ENCODE measurements at places on chromosomes 12 and 14.
A peak's percentile ranks its signal among the peaks of the same experiment; 100 is the strongest.

- no peak overlapping the region for H3K27ac ChIP-seq
- H3K4me3 ChIP-seq, result no peak overlapping the region
- no peak for DNase-seq
- peaks cover 2% of the 10 kb centered on the region for H3K36me3 ChIP-seq
- no peaks in the 10 kb centered on the region for H3K4me1 ChIP-seq
These were observed 10.3 kb downstream of the TNS2 start for GRCh38 chr12:53060064-53060720.

- peak; percentile 20 for DNase-seq
- H3K4me3 ChIP-seq, result peak within 1 kb of the TSS; percentile 31
- H3K4me1 ChIP-seq, result no peaks in the 10 kb centered on the region
- H3K36me3 ChIP-seq, result no peaks in the 10 kb centered on the region
These were observed at the start of gene SYT10 for GRCh38 chr12:33439587-33440011. Gene SYT10, minus strand, starts transcription at chr12:33439819. Its CDS starts 297 bp downstream, at chr12:33439522.

- no peaks in the 10 kb centered on the region for H3K27me3 ChIP-seq
- peaks cover 28% of the 10 kb centered on the region for H3K4me1 ChIP-seq
- no peak overlapping the region for H3K27ac ChIP-seq
- no peak overlapping the region for H3K4me3 ChIP-seq
These were observed 12.6 kb downstream of the RCOR1 start for GRCh38 chr14:102605029-102605428.

- H3K4me1 ChIP-seq, result peaks cover 5% of the 10 kb centered on the region
- H3K27ac ChIP-seq, result no peak overlapping the region
- H3K4me3 ChIP-seq, result no peak overlapping the region
- DNase-seq, result no peak
These were observed 5.9 kb downstream of the UBE3B start for GRCh38 chr12:109483346-109483745.

DNA sequence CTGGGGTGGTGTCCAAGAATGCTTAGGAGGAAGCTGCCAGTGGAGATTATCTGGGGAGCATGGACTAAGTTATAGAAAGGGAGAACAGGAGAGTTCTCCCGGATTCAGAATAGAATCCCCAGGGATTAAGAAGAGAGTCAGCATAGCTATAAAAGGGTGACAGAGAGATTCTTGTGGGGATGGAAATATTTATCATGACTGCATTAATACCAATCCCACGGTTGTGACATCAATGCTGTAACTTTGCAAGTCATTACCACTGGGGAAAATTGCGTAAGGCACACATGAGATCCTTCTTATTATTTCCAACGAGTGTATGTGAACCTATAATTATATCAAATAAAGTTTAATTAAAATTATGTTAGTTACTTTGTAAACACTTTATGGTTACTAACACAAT lies 447.9 kb upstream of the TMEM132C start:
- no peak overlapping the region for H3K27ac ChIP-seq
- no peak for DNase-seq
- H3K4me3 ChIP-seq, result no peak overlapping the region
- no peaks in the 10 kb centered on the region for H3K36me3 ChIP-seq
- H3K4me1 ChIP-seq, result no peaks in the 10 kb centered on the region

DNA sequence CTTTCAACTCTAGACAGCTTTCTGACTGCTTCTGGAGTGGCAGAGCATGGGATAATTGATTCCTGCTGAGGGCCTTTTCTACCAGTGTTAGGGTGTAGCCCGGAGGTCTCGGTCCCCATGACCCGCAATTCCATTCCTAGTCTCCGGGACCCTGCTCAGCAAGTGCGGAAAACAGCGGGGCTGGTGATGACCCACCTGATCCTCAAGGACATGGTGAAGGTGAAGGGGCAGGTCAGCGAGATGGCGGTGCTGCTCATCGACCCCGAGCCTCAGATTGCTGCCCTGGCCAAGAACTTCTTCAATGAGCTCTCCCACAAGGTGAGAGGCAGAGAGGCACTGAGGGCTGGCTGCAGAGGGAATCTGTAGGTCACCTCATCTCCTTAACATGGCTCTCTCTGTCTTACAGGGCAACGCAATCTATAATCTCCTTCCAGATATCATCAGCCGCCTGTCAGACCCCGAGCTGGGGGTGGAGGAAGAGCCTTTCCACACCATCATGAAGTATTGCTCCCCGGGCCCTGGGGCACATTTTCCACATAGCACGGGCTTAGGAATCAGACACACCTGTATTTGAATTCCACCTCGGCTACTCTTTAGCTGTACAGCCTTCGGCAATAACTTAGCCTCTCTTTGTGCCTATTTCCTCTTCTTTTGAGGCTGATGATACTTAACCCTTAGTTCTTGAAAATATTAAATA lies 5.6 kb upstream of the GAPDH start:
- peaks cover 85% of the 10 kb centered on the region for H3K36me3 ChIP-seq
- no peaks in the 10 kb centered on the region for H3K27me3 ChIP-seq
- H3K27ac ChIP-seq, result peak overlapping the region; percentile 13
- peaks cover 20% of the 10 kb centered on the region for H3K4me1 ChIP-seq
- no peak overlapping the region for H3K4me3 ChIP-seq

- no peak for DNase-seq
- no peak overlapping the region for H3K4me3 ChIP-seq
- H3K27me3 ChIP-seq, result no peaks in the 10 kb centered on the region
- H3K36me3 ChIP-seq, result no peaks in the 10 kb centered on the region
- H3K27ac ChIP-seq, result no peak overlapping the region
These were observed 3.9 kb upstream of the ADGRD1 start for GRCh38 chr12:130949806-130950205.

DNA sequence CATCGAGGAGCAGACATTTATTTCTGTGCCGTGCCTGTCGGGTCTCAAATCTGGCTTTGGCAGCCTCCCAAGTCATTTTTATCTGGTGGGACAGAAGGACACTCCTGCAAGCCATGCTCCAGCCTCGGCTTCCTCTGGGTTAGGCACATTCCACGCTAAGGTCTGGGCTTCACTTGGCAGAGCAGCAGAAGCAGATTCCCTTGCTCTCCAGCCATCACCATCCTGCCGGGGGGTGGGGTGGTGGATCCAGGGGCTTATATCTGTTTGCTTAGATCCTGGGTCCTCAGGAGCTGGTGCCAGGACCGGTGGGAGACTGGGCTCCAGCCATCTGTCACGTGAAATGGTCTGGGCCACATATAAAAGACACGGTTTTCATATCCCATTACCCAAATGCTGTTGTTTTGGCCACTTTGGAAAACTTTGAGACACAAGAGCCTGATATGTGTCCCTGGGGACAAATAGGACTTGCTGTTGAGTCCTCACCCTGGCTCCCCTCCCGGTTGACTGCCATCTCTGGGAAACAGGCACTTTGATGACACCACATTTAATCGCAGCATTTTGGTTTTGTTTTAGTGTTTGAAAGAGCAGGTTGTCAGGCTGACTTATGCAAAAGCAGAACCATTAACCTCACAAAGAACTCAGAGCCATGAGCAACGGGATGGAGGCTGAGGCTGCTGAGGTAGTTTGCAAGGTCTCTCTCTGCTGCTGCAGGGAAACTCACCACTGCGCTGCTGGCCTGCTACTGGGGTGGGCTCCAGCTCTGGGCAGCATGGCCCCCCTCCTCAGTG lies 69.6 kb upstream of the PRMT8 start:
- no peak overlapping the region for H3K27ac ChIP-seq
- no peaks in the 10 kb centered on the region for H3K36me3 ChIP-seq
- H3K4me3 ChIP-seq, result no peak overlapping the region
- H3K27me3 ChIP-seq, result no peaks in the 10 kb centered on the region
- no peak for DNase-seq

- H3K27me3 ChIP-seq, result no peaks in the 10 kb centered on the region
- H3K27ac ChIP-seq, result peak overlapping the region; percentile 23
- DNase-seq, result peak; percentile 66
- H3K4me3 ChIP-seq, result no peak overlapping the region
These were observed 88.5 kb upstream of the NCOR2 start for GRCh38 chr12:124655698-124656516.
